Dorsolateral prefrontal cortex (tissue), 122 donors: ENCODE measurements at places on chromosomes 13 and 19.

DNA sequence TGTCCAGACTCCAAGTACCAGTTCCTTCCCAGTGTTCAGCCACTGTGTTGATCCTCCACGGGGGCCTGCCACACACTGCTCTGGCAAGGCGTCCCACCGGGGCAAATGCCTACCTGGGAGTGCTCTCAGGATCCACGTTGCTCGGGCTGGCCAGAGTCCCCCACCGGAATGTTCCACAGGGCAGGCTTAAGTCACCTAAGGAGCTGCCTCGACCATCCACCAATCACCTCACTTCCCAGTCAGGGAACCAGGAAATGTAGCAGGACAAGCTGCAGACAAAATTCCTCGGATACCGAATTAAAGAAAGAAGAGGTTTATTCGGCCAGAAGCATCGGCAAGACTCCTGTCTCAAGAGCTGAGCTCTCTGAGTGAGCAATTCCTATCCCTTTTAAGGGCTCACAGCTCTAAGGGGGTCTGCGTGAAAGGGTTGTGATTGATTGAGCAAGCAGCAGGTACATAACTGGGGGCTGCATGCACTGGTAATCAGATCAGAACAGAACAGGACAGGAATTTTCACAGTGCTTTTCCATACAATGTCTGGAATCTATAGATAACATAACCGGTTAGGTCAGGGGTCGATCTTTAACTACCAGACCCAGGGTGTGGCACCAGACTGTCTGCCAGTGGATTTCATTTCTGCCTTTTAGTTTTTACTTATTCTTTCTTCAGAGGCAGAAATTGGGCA lies 56.9 kb upstream of the EDNRB start:
- no peak for DNase-seq

GRCh38 chr13:35839806-35840205 lies 291.4 kb downstream of the DCLK1 start:
- peak; percentile 79 for DNase-seq

DNA sequence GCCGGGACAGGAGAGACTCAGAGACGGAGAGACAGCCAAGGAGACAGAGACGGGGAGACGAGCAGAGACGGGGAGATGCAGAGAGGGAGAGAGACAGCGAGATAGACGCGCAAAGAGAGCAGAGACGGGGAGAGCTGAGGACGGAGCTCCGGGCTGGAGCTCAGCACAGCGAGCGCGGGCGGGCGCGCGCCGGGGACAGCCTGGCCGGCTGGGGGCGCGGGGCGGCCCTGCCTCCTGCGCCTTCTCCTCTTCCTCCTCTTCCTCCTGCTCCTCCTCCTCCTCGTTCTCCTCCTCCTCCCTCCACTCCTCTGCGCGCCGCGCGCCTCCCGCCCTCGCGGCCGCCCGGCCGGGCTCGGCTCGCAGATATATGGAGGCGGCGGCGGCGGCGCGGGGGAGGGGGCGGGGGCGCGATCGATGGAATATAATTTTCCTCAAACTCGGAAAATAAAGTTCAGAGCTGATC lies at the start of gene ERFL:
TSS of gene ERFL (minus strand) at position 229 of the 463 bp plus-strand sequence. CDS start 15,530 bp downstream, outside the sequence.
- no peak for DNase-seq

DNA sequence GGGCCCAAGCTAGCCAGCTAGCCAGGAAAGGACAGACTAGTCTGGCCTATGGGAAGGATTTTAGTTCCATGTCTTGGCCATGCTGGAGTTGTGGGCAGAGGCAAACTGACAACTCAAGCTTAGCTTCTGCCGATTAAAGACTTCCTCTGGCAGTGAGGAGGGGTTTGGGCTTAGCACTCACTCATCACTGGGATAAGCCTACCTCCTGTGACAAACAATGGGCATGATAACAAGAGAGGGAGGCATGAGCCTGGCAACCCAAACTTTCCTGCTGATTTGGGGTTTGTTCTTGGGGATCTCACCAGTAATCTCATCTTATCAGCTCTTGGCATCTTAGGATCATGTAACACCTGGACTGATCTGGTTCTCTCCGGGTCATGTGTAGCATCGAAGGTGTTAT lies 83.6 kb downstream of the KL start:
- DNase-seq, result no peak

GRCh38 chr13:111203736-111204389 lies 88.8 kb downstream of the ARHGEF7 start:
- no peak for DNase-seq

DNA sequence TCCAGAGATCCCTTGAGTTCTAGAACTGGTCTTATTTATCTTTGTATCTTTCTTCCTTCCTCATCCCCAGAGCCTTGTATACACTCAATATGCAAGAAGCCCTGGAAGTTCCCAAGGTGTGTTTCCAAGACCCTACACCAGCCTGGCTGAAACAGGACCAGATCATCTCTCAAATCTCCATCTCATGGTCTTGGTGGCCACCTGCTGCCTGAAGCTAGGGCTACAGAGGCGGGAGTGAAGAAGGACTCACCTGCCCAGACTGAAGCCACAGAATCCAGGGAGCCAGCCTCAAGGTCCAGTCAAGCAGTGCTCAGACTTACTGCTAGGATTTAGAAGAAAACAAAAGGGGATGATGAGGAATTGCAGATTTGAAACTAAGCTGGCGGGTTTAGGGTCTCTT lies 6.1 kb upstream of the CYSLTR2 start:
- DNase-seq, result no peak

GRCh38 chr13:50991579-50992521 lies 82.3 kb downstream of the RNASEH2B start:
- DNase-seq, result peak; percentile 71

DNA sequence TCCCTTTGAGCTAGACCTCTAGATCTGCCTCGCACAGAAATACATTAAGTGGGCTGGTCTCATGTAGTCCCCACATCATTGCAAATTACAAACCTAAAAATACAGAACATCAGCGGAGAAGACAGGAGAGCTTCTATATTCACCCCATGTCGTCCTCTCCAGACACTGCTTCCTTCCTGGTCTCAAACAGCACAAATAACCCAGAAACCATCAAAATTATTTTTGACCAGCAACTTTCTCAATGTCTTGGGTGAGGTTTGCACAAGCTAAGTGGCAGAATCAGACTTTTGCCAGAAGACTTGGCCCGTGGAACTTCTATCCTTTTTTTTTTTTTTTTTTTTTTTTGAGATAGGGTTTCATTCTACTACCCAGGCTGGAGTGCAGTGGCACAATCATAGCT lies 28.2 kb downstream of the CLEC17A start:
- no peak for DNase-seq

DNA sequence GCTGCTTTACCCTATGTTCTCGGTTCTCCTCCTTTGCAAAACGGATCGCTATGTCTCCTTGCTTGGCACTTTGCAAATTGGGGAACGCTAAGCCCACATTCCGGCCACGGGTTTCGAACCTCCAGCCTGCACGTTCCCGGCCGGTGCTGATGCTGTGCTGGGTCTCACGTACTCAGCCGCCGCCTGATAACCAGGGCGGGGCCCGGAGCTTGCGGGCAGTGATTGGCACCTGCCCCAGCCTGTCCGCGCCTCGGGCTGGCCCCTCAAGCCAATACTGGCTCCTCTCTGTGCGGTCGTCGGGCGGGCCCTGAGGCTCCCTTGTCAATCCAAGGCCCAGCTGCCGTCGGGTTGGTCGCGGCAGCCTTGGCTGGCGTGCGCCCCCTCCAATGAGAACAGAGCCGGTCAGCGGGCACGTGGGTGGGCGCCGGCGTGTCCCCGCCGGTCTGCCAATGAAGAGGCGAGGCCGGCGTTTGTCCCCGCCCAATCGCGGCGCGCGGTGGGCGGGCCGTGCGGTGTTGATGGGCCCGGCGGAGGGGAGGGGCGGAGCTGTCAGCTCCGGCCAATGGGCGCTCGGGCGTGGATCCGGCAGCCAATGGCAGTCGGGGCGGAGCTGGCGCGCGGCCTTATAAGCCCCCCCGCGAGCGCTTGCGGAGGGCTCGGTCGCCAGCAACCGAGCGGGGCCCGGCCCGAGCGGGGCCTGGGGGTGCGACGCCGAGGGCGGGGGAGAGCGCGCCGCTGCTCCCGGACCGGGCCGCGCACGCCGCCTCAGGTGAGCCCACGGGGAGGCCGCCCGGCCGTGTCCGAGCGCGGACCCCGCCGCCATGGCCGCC lies at the start of gene KDM4B:
TSS of gene KDM4B (plus strand) at position 652 of the 830 bp plus-strand sequence. CDS start 63,778 bp downstream, outside the sequence.
- peak; percentile 100 for DNase-seq

DNA sequence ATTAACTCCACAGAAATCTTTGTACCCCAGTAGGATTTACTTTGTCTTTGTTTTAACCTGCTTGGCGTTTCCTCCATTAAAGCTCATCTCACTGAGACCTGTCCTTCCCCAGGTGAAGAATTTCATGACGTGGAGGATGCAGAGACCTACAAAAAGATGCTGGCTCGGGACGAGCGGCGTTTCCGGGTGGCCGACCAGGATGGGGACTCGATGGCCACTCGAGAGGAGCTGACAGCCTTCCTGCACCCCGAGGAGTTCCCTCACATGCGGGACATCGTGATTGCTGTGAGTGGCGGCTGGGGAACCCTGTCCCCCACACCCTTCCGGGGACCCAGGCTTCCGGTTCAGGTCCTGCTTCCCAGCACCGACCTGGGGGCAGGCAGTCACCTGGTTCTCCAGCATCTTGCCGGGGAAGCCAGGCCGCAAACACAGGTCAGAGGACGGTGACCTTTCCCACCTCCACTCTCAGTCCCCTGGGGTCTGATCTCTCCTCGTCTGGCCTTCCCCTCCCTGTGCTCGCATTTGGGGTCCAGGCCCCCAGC lies 9.2 kb downstream of the RCN3 start:
- no peak for DNase-seq

- DNase-seq, result no peak
Observed at GRCh38 chr19:14545716-14546082, 16.3 kb downstream of the TECR start.

GRCh38 chr19:18603958-18604819 lies 2.4 kb downstream of the CRLF1 start:
- no peak for DNase-seq

DNA sequence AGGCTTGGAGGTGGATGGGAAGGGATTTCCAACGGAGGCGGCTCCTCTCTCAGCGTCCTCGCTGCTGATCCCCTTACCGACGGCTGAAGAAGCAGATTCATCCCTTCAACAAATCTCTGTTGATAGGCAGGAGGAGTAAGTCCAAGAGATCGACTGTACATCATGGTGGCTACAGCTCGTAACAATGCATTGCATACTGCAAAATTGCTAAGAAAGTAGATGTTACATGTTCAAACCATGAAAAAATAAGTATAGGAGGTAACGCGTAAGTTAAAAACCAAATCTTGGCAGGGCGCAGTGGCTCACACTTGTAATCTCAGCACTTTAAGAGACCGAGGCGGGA lies 468 bp upstream of the SLC39A3 start:
- no peak for DNase-seq

GRCh38 chr19:14056069-14056666 lies 5.7 kb downstream of the PALM3 start:
- no peak for DNase-seq

DNA sequence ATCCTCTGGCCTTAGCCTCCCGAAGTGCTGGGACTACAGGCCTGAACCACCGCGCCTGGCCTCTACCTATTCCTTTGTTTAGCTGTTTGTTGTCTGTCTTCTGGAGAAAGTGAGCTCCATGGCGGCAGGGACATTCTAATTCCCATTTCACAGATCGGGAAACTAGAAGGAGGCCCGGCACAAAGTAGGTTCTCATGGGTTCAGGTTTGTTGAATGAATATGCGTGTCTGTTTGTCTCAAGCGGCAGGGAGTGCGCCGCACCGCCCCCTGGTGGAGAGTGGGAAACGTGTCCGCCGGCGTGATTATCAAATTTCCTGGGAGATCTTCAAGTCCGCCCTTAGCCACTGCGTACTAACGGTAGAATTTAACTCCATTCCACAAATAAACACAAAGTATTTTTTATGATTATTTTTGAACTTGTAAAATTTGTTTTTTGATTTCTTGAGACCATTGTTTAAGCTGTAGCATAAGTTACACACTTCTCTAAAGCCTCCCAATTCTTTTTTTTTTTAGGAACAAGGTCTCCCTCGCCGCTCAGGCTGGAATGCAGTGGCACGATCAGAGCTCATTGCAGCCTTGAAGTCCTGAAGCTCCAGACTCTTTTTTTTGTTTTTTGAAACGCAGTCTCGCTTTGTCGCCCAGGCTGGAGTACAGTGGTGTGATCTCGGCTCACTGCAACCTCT lies 8.9 kb upstream of the CCDC9 start:
- DNase-seq, result peak; percentile 72

DNA sequence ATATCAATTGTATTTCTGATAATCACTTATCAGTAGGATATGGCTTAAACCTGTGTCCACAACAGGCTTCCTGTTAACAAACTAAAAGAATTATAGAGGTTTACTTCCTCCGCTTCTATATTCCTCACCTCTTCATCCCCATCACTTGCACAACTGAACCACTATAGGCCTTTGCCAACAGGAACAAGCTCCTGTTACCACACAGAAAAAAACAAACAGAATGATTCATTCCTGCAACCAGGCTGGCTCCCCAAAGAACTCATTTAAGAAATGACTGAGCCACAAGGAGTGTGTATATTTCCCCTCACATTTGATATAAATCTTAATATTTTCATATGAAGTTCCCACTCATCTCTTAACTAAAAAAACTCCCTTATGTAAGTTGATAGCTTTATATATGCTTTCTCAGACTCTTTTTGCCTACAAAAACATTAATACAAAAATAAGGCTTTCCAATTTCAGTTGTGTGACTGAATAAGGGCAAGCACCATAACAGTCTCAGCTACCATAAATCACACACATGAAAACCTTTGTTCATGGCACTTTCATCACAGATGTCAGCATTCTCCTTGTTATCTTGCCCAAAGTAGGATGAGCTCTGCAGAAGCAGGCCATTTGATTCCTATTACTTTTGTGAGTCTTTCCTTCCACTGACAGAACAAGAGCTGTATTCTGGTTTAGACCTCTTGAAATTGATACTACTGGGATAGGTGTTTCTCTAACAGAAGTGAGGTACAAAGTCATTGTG lies 366.8 kb downstream of the SLITRK1 start:
- no peak for DNase-seq

GRCh38 chr19:29623726-29624488 lies 17.8 kb downstream of the POP4 start:
- no peak for DNase-seq

- DNase-seq, result peak; percentile 75
Observed at GRCh38 chr19:10292206-10292788, 2.5 kb downstream of the ICAM5 start.

DNA sequence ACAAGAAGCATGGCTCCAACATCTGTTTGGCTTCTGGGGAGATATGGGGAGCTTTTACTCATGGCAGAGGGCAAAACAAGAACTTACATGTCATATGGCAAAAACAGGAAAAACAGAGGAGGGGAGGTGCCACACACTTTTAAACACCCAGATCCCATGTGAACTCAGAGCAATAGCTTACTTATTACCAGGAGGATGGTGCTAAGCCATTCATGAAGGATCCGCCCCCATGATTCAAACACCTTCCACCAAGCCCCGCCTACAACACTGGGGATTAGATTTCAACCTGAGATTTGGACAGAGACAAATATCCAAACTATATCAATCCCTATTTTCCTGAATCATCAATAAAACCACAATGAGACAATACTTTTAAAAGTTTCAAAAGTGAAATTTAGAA lies 712.1 kb downstream of the PCDH9 start:
- no peak for DNase-seq

- peak; percentile 47 for DNase-seq
Observed at GRCh38 chr13:94233401-94233800, 246.1 kb downstream of the DCT start.
